ENCODE measurements at places on chromosomes 12 and 14. TPM values are rescaled to one million over a fixed set of nuclear protein-coding genes. Genes with fewer than 3 reads are reported as not detected.
A peak's percentile ranks its signal among the peaks of the same experiment; 100 is the strongest.

Gene TBC1D30
- total RNA-seq, result 0.11 TPM

Gene LALBA
- not detected for total RNA-seq

DNA sequence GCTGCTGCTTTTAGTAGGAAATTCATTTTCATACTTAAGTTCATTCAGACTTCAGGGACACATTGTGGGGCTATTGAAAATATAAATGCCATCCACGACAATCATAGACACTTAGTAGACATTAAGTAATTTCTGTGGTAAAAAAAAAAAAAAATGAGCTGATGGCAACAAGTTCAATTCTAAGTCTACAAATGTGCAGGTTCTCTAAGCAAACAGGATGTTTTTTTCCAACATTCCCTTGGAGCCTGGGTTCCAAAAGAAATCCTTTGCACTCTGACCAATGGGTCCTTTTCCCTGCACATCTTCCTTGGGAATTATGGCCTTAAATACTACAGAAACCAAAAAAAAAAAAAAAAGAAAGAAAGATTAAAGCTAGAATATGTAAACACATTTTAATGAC is 175.6 kb upstream of the HIF1A start:
- no peak for DNase-seq

- DNase-seq, result no peak
Observed at GRCh38 chr12:52608161-52608560, 6.9 kb upstream of the KRT72 start.

- DNase-seq, result no peak
Observed at GRCh38 chr12:103697971-103698751, 111.1 kb downstream of the STAB2 start.

GRCh38 chr12:117161460-117162166 is 28.7 kb downstream of the FBXO21 start:
- DNase-seq, result no peak

DNA sequence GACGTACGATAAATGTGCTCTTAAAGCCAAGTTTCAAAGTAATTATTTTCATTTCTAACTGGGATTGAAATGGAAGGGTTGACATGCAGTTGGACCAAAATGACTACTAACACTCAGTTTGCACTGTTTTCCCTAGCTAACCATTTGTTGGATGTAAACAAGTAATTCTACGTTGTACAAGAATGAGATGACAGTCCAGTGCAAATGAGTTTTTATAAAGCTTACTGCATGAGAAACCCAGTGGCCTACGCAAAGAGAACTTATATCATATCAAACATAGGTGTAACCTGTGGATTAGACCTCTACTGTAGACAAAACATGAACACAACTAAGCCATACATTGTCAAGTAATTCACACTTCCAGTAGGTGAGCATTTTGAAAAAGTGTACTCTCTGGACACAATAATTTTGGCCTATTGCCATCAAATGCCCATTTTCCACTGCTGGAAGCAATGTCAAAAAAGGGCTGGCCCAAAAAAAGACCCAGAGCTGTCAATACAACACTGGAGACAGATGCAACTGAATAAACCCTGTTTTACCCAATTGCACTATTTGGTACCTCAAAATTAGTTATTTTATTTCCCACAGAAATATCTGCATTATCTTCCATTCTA is 12.8 kb downstream of the SLC38A2 start:
- no peak for DNase-seq

DNA sequence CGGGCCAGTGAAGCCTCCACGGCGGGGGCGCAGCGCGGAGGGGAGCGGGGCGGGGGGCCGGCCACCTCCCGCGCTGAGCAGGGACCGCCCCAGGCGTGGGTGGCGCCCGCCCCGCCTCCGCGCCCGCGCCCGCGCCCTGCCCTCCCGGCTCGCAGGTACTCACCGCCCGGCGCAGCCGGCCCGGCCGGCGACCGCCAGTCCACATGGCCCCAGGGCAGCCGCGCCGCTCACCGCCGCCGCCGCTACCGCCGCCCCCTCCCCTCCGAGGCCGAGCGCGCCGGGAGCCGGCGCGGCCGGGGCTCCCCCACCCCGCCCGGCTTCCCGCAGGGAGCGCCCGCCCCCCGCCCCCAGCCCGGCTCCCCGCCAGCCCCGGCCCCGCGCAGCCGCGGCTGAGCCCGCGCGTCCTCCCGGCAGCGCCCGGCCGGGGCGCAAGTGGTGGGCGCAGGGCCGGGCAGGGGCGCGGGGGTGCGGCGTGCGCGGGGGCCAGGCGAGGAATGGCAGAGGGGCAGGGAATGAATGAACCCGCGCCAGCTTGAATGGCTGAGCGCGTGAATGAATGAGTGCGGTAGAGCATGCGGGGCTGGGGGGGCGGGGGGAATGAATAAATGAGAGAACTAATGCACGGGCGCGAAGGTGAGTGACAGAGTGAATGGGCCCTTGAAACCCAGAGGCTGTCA is at the start of gene BEGAIN:
Gene BEGAIN, minus strand, starts transcription at position 332 of the 677 bp plus-strand sequence. Its CDS starts 127 bp downstream, at position 205.
- no peak for DNase-seq

GRCh38 chr12:51972849-51973273 is 21.4 kb downstream of the ACVR1B start:
- DNase-seq, result peak; percentile 68
